ENCODE measurements at places on chromosomes 5 and 9.

GRCh38 chr5:124741711-124742496 is 4.5 kb downstream of the ZNF608 start:
- no peak for DNase-seq

DNA sequence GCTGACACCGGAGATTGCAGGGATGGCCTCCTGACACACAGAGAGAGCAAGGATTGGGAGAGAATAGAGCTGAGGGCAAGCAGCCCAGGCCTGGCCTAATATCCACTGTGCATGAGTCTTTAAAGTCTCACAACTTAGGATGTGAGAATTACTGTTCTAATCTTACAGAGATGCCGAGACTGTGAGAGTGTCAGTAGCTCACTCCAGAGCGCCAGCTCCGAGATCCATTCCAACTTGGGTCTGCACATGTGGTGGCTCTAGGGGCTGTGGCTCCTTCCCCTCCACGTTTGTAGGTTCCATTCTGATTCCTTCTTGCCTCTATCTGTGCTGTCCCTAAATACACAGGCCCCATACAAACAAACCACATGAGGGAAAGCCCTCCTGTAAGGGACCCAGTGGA is 304.6 kb downstream of the MLLT3 start:
- no peak for DNase-seq

DNA sequence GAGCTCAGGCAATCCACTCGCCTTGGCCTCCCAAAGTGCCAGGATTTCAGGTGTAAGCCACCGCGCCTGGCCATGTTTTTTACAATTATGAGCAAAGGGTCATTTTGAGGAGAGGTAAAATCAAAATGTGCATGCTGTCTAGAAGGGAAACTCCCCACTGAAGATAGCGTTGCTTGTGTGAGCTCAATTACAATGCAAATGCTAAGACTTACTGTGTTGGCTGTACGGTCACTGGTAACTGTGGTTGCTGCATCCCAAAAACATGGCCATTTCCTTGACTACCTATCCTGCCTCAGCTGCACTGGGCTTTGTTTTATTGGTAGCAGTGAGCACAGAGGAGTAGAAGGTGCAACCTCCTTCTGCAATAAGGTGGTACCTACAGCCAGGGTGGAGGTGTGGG is 77.4 kb upstream of the SPATA31E1 start:
- DNase-seq = no peak

GRCh38 chr9:134984372-134985265 is 66.9 kb upstream of the FCN1 start:
- DNase-seq = no peak

DNA sequence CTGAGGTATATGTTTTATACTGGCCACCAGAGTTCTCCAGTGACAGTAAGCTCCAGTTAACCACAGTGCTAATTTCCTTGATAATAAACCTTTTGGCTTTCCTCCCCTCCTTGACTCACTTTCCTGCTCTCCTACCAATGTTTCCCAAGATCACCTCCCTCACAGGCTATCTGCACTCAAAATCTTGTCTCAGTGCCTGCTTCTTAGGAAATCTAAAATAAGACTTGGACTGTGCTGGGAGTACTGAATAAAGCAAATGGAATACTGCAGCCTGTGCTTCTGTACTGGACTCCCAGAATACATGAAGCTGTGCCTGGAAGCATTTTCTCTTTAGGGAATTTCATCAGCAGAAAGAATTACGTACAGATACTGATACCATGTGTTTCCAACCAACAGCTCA is 1.7 kb upstream of the DCP2 start:
- no peak for DNase-seq

DNA sequence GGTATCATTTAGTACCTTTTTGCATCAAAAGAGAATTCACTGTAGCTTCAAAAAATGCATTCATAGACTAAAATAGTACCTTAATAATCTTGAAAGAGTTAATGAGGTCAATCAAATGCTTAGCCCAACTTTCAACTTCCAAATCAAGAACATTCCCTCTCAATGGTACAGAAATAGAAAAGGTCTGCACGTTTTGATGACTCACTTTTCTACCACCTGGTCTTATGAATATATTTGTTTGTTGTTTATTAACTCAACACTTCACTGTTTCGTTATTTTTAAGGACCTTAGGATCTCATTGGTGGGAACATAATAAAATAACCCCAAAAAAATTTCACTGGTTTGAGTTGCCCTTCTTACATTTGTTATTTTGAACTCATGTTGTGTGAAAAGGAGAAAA is 229.5 kb downstream of the MEF2C start:
- DNase-seq = no peak

- DNase-seq = no peak
These were observed 100.1 kb downstream of the PLCXD3 start for GRCh38 chr5:41410307-41410706.

- DNase-seq = no peak
These were observed 20.3 kb upstream of the THG1L start for GRCh38 chr5:157710882-157711281.

DNA sequence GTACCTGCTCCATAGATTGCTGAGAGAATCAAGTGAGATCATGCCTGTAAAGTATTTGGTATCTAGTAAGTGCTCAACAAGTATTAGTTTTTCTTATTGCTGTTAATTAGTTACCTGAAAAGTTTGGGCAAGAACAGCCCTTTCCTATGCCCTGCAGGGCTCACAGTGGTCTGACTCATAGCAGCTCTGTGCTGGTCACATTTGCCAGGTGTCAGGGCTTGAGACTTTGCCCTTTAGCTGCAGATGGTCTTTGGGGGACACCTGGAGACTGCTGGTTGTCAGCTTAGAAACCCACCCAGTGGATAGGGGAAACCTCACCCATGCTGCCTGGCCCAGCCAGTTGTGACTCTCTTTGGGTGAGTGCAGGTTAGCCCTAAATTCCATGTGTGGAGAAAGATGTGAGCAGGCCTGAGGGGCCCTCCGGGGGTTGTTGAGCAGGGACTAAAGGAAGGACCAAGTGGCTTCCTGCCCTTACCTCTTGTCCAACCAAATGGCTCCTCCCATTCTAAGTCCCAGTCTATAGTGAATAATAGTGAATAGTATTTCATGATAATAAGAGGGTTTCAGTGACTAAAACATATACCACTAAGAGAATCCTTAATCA is 9.0 kb downstream of the COL27A1 start:
- DNase-seq = no peak

- DNase-seq = peak; percentile 37
These were observed 56.7 kb upstream of the CPLX2 start for GRCh38 chr5:175814691-175815090.

DNA sequence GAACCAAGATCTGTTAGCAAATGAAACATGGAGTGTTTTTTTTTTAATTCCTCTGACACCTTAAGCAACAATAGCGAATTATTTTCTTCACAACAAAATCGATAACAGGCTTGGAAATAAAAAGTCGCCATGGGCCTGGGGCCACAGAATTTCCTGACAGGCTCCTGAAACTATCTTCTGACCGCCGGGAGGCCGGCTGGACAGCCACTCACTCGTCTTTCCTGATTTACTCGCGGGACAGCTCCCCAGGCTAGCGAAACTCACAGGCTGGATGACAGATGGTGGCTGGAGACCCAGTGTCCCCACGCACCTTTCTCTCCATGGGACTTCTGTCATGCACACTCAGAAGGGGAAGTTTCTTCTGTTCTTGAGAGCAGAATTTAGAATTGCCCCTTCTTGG is 143.3 kb upstream of the IRX2 start:
- DNase-seq = no peak

GRCh38 chr5:150611026-150611425 is 29.4 kb upstream of the SYNPO start:
- DNase-seq = no peak

- DNase-seq = peak; percentile 9
These were observed 113.0 kb downstream of the KLHL3 start for GRCh38 chr5:137622850-137623249.

DNA sequence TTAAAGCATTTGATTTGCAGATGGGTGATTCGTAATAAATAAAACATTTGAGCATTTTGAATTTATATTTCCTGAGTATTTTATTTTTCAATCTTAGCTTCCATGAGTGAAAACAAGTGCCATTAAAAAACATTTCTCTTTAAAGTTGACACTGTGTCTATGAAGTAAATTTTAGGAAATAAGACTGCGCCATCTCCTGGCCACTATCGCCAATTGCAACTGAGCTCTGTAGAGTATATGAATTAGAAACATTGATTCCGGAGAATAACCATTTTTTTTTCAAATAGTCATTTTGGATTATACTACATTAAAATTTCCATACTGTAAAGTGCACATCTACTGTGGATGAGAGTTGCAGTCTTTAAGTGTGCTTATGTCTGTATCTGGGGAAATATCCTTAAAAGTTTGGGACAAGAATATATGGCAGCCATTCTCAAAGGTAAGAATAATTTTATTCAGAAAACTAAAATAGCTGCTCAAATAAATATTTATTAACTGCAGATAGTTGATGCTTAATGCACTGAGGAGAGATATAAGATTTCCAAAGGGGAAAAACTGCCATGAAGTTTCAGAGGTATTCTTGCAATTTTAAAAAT is 5.9 kb downstream of the DMRTA1 start:
- no peak for DNase-seq

GRCh38 chr5:137856916-137857862 is 10.5 kb upstream of the MYOT start:
- DNase-seq = no peak

GRCh38 chr9:37030611-37030939 is 3.5 kb downstream of the PAX5 start:
- no peak for DNase-seq

DNA sequence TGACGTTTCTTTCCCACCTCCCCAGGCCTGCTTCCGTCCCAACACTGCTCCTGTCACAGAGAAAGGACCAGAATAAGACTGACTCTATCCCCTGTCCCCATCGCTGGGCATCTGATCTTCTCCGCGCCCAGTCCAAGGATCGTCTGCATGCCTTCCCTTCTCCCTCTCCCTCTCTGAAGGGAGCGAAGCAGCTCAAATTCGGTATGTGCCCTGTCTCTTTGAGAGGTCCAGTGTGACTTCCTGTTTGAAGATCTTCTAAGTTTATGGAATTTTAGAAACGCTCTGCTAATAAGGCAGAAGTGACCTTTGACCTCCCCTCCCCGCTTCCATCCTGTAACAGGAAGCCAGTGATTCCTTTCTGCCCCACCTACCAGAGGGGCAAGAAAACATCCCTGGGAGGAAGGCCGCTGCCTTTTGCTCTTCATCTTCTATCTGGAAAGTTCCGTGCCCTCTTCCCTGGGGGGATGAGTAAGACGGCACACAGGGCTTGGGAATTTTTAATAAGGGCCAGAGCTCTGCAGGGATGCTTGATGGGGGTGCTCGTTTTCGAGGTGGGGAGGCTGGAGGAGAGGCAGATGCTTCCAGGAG is 40.7 kb upstream of the RNU6ATAC start:
- DNase-seq = no peak

DNA sequence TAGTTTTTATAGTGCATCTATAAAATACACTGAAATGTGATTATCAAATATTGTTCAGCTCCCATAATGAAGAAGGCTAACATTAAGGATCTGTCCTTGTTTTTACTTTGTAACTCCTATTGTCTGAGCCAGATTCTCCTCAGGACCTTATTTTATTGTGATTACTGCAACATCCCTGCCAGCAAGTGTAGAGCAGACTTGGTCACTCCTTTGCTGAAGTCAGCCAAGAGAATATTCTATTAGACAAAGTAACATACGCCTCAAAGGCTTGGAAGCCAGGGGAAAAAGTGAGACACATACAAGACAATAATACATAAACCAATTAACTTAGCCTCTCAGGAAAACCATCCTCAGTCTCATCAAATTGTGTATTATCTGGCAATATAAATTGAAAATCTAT is 269.6 kb downstream of the ARL15 start:
- no peak for DNase-seq

GRCh38 chr9:135973277-135974219 is 12.4 kb upstream of the UBAC1 start:
- DNase-seq = peak; percentile 68

DNA sequence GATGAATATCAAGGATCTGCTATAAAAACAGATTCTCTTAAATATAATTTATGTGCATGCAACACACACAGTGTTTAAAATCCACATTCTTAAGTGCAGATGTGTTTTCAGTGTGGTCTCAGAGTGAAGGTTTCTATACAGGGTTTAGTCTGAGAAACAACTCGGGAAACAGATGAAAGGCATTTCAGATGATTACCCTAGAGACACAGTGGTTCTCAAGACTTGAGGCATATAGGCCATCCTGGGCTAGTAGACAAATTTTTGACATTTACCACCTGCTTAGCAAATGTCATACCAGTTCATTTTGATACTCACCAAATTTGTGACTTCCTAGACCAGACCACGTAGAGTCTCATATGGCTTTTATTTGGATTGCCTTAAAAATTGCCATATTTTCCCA is 216.5 kb downstream of the ARL15 start:
- no peak for DNase-seq

- DNase-seq = no peak
These were observed 477.6 kb downstream of the TMEM232 start for GRCh38 chr5:110248921-110249320.

DNA sequence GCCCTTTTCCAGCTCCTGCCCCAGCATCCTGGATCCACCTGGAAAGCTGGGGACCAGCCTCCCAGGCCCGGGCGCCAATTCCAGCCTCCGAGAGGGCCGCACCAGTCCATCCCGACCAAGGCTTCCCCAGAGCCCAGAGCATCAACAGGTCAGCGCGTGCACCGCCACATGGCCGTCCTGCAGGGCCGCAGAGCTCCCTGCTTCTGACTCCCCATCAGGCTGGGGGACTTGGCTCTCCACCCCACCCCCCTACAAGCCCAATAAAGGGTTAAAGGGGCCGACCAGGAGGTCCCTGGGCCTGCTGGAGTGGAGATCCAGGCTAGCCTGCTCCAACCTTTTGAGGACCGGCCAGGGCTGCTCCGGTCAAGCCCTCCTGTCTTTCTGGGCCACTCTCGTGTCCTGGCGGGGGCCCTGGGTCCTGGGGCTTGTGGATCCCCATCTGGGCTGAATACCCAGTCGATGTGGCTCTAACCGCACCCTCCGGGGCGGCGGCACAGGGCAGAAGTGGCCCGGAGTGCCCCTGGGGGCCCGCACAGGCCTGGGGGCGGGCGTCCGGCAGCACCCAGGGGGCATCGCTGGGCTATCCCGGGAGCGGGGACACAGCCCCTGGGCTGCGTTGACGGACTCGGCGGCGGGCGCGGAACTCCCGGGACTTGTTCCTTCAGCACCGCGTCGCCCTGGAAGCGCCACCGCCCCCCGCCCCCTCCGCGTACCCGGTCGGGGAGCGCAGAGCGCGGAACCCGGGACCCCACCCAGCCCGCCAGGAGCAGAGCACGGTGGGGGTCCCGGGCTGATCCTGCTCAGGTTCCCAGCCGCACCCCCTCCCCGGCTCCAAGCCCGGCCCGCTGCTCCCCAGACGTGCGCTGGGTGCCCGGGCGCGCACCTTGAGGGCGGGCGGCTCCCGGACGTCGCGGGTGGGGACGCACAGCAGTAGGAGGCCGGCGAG is 590 bp downstream of the ENTPD2 start:
- no peak for DNase-seq
